Activated CD4-positive, alpha-beta T cell treated with anti-CD3 and anti-CD28 coated beads, Interleukin-2, amount 50 U/mL, for 24 hours (primary cell): ENCODE measurements at places on chromosomes 7 and 10.

GRCh38 chr7:35792873-35793489, 7.9 kb upstream of the SEPTIN7 start:
- no peak for DNase-seq

GRCh38 chr7:31102151-31102972, 50.3 kb downstream of the ADCYAP1R1 start:
- DNase-seq = no peak

- no peak for DNase-seq
These were observed 245.0 kb downstream of the FOXP2 start for GRCh38 chr7:114659409-114660125.

GRCh38 chr7:92251181-92251580, 5.4 kb downstream of the ANKIB1 start:
- no peak for DNase-seq

DNA sequence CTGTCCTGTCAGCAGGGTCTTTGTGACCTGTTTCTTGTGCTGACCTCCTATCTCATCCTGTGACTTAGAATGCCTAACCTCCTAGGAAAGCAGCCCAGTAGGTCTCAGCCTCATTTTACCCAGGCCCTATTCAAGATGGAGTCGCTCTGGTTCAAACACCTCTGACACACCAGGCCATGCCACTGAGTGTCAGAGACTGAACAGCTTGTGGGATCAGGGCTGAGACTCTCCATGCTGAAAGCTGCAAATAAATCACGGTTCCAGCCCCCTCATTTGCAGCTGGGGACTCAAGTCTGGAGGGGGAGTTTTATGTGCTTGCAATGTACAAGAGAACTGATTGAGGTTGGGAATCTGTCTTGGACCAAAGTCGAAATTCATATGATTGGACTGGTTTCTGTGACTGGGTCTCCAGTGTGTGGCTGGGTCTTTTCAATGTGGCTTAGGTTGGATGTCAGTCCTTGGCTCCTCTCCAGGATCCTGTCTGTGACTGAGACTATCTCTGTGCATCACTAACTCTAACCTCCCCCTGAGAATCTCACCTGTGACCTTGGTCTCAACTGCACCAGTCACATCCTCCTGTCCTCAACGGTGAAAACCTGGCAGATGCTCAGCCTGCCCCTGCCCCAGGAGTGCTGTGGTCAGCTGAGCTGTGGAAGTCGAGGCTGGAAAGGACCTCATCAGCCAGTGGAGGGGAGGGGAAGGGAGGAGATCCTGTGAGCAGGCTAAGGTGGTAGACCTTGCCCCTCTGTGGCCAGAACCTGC, 11.7 kb downstream of the PRF1 start:
- DNase-seq = no peak

DNA sequence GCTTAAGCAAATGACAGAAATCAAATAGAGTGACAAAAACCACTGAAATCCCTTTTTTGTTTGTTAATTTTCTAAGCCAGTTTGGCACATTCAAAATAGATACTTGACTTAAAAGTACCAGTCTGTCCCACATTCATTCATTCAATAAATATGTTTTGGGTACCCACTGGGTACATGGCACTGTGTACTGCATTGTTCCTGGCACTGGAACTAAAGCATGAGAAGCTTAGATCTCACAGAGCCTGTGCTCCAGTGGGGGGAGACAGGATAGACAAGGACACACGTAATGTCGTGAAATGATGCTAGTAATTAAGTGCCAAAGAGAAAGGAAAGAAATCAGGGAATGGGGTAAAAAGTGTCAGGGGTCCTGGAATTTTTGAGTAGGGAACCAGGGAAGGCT, 13.0 kb downstream of the MTURN start:
- no peak for DNase-seq

DNA sequence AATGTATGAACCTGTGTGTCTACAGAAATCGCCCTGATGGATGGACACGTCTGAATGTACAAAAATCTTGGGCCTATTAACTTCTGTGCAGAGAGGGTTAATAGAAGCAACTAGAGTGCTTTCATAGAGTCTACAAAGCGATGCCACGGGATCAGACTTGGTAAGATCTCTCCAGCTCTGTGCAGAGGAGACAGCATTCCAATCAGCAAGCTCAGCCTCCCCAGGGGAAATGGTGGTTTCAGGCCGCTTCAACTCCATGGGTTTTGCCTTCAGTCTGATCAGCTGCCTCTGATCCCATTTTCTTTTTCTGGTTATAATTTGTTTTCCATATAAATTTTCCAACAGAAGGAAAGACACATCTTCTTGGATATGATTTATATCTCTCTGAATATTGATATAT, 35.1 kb upstream of the COBL start:
- no peak for DNase-seq

- no peak for DNase-seq
These were observed 185.2 kb downstream of the DYNC1I1 start for GRCh38 chr7:95957510-95957909.

GRCh38 chr7:11726794-11727155, 105.2 kb downstream of the THSD7A start:
- no peak for DNase-seq

GRCh38 chr10:80540136-80540535, 2.4 kb downstream of the SH2D4B start:
- DNase-seq = no peak

DNA sequence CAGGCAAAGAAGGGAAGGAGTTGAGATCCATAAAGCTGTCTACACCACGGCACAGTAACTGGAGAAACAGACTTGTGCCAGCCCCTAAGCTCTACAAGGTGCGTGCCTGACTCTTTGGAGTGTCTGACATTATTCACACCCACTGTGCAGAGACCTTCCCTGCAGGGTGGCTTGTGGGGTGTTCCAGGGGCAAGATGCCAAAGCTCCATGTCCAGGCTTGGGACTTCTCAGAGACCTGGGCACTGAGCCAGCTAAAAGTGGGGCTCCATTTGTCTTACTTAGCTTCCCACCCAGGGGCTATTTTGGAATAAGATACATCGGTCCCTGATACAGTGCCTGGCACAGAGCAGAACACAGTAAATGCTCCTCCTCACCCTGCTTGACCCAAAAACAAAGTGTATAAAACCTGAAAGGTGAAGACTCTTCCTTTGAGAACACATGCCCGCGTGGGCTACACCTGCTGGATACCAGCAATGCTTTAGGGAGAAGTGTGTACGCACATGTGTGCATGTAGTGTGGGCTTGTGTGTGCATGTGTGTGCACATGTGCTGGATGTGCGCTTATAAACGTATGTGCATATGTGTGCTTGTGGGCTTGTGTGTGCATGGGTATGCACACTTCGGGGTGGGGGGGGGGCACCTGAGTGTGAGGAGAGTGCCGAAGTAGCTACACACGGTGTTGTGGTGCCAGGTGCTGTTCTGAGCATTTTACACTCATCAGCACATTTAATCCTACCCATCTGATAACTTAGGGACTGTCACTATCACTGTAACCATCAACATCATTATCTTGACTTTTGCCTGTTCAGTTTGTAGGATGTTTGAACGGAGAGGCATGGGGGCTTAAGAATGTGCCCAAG, 143.0 kb downstream of the ARHGAP22 start:
- no peak for DNase-seq

DNA sequence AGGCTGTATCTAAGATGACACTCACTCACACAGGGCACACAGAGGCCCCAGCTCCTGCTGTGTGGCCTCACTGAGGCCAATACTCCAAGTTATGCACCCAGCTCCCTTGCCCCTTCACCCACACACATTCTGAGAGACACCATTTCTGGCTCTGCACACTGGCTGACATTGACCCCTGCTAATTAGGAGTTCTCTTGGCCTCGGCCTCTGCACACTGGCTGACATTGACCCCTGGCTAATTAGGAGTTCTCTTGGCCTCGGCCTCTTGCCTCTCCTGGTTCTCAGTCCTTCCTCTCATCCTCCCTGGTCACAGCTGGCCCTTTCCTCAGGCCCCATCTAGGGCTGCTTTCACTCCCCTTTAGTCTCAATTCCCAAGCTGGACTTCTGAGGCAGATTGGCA, 97.3 kb downstream of the GRID1 start:
- DNase-seq = no peak

DNA sequence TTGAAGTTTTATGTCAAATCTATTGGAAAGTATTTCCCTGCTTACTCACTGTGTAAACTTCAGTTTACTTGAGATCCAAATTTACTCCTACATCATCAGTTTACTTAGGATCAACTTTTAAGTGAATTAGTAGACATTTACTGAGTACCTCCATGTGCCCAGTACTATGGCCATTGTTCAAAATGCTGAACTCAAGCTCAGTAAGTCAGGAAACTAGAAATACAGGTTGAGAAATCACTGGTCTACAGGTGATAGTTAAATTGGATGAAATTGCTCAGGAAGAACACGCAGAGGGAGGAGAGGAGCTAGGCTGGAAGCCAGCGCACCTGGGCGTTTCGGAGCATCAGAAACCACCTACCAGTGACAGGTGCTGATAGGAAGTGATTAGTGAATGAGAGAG, 25.5 kb upstream of the EBLN1 start:
- DNase-seq = no peak

DNA sequence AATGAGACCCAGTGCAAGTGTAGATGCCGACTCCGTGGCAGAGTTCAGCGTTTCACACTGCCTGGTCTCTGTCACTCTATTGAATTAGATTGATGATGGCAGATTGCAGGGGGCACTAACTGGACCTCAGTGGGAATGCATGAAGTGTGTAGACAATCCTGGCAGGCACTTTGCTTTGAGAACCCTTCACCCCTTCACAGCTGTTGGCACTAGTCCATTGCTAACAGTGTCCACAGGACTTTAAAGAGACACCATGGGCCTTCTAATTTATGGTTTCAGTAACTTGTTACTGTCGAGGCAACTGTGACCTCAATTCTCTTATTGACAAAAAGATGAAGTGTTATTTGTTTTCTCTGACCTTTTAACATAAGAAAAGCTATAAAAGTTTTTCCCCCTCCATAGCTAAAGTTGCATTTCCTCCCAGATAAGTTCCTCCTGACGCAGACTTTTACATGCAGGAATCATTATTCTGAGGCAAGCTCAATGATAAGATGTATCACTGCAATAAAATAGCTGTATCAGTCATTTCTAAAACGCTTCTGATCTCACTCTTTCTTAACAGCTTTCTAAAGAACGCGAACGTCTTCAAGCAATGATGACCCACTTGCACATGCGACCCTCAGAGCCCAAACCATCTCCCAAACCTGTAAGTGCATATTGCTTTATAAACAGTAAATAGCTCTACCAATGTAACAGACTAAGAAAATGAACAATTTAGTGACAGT, 238.9 kb downstream of the FOXP2 start:
- DNase-seq = no peak

GRCh38 chr10:5198386-5198785, 1.7 kb downstream of the AKR1C4 start:
- no peak for DNase-seq

DNA sequence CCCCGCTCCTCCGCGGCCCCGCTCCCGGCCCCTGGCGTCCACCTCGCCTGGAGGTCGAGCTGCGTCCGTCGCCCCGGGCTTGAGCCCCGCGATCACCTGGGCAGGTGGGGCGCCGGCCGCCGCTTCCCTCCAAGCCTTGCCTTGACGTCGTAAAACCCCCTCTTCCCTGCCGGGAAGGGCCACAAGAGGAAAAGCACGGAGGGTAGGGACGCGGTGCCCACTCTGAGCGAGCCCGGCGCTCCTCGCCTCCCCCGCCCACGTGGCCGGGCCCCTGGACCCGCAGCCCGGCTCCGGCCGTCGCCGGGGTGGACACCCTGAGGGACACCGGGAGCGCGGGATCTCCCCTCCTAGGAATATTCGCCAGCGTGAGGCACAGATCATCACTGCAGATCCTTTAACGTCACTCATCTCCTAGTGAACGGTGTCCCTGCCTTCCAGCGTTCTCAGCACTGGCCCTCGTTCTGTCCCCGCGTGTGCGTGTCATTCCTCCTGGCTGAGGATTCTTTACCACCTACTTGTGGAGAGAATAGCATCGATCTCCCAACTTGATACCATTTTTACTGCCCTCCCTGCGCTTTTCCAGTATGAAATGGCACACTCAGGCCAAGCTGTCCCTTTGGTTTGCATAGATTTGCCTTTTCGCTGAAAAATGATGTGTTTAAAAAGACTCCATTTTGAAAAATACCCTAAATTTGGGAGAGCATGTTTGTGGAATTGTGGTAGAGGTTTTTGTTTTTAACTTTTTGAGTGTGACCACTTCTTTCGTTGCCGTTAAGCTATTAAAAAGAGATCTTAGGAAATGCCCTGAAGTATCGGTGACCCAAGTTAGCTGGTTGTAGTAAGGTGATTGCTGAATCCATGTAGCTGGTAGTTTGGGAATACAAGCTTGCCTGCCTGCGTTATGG, 649 bp downstream of the ACTR3B start:
- DNase-seq = no peak

- no peak for DNase-seq
These were observed 33.1 kb downstream of the HBP1 start for GRCh38 chr7:107201795-107202450.

GRCh38 chr10:97074256-97075145, 111.3 kb downstream of the SLIT1 start:
- DNase-seq = no peak

DNA sequence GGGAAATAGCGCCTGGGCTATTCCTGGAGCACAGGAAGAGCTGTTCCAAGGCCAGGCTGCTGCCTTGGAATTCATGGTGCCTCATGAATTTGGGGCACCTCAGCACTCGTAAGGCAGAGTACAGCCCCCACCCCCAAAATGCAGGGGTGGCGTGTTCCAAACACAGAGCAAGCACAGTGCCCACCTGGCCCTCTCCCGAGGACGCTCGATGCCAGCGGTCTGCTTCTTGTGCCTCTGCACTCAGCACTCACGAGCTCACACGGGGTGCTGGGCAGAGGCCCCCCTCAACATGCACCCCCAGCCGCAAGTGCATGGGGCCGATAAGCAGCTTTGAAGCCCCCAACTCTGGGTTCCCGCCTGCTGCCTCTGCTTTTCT, 60.1 kb downstream of the ZRANB1 start:
- no peak for DNase-seq

DNA sequence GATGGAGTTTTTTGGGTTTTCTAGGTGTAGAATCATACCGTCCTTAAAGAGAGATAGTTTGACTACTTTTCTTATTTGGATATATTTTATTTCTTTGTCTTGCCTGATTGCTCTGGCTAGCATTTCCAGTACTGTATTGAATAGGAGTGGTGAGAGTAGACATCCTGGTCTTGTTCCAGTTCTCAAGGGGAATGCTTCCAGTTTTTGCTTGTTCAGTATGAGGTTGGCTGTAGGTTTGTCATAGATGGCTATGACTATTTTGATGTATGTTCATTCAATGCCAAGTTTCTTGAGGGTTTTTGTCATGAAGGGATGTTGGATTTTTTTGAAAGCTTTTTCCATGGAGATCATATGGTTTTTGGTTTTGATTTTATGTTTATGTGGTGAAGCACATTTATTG, 676.9 kb downstream of the SUGCT start:
- DNase-seq = no peak

- DNase-seq = no peak
These were observed 5.6 kb downstream of the SSC4D start for GRCh38 chr7:76403780-76404494.

- DNase-seq = no peak
These were observed 76.2 kb upstream of the UNC5B start for GRCh38 chr10:71136036-71136721.
